T-helper 9 cell (primary cell): ENCODE measurements at places on chromosomes 5 and 9.

- no peak for DNase-seq
Observed at GRCh38 chr5:65022932-65023331, 254.2 kb downstream of the CWC27 start.

DNA sequence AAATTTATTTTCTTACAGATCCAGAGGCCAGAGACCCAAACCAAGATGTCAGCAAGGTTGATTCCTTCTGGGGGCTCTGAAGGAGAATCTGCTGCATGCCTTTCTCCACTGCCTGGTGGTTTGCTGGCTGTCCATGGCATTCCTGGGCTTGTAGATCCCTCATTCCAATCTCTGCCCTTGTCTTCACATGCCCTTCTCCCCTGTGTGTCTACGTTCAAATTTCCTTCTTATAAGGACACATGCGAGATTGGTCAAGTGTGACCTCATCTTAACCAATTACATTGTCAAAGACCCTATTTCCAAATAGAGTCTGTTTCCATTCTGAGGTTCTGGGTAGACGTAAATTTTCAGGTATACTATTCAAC is 84.5 kb upstream of the RAI14 start:
- DNase-seq: no peak

DNA sequence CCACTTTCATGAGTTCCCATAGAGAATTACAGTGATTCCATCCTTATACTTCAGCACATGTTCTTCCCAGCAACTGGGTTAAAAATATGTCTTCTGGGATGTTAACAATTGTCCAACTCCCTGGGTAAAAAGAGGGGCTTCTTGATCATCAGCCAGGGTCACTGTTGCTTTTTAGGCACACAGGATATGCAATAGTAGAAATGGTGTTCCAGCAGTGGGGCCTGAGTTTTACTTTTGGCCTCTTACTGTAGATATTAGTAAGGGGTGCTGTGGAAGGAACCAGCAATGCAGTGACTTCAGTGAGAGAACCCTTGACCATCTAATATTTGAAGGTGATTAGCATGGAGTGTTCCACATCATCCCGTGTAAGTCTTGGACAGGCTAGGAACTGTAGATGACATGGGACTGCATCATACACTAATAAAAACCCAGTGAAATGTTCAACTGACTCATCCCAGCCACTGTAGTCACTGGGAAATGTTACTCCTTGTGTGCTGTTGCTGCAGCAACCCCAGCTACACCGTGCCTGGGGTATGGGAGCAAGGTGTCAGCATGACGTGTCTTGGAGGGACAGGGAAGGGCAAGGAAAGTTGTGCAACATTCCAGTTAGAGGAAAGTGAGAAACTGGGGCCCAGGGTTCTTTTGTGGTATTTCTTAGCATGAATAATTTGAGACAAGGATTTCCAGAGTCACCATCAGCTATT is 610.9 kb downstream of the RAB3C start:
- no peak for DNase-seq

DNA sequence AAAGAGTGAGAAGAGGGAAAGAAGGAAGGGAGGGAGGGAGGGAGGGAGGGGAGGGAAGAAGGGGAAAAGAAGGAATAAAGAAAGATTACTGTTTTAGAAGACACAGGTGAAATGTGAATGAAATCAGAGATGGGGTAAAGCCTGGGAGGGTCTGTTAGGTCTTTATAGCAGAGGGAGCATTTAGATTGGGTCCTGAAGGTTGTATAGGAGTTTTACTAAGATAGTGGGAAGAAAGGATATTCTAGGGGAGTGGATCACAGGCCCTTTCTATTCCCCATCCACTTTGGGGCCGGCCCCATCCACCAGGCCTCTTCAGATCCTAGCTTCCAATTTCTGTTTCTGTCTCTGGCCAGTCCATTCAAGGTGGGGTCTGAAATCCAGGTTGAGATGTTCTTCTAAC is 35.5 kb downstream of the C9orf50 start:
- DNase-seq: no peak

GRCh38 chr5:143130613-143131305 is 272.7 kb downstream of the NR3C1 start:
- DNase-seq: no peak

DNA sequence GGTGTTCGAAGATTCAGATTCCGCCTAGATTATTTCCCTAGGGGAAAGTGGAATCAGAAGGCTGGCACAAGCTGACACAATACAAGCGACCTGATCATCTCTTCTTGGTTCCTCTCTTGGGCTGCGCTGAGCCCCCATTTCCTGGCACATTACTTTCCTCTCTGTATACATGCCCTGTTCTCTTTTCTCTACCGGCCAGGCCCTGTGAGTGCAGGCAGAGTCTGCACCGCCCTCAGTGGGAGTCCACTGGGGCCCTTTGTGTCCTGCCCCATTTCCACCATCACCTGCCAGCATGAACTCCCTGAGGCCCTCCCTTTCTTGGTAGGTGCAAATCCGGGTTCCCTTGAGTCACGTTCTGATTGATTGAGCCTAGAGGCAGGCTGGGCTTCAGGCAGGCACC is 287.9 kb downstream of the MSX2 start:
- no peak for DNase-seq

DNA sequence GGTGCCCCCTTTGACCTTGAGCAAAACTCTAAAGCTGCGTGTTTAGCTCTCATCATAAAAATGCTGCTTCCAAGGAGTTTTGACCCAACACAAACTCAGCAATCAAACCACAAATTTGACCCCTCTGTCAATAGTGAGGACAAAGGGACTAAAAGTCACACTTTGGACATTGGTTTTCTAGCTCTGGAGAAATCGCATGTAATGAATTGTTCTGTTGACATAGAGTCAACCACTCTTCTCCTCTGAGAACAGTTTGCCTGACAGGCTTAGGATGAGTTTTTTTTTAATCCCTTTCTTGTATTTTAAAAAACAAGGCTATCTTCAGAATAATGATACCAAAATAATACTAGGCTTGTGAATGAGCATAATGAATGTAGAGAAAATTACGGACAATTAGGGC is 61.1 kb upstream of the MAN2A1 start:
- no peak for DNase-seq

- DNase-seq: peak; percentile 16
Observed at GRCh38 chr9:99118782-99119466, 14.0 kb downstream of the TGFBR1 start.

DNA sequence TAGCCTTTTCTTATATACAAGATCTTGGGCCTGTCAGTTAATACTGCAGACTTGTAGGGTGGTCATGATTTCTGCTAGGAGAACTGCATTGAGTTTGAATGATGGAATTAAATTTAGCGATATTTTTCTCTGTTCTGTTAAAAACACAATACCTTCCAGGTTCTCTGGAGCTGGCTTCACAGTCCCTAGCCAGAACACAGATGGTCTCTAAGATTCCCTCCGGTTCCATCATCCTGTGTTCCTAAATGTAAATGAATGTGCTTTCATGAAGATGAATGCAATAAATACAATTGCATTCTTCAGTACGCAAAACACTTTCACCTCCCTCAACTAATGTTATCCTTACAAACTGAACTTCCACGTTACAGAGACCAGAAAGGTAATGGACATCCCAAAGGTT is 264.9 kb downstream of the ASTN2 start:
- DNase-seq: no peak

DNA sequence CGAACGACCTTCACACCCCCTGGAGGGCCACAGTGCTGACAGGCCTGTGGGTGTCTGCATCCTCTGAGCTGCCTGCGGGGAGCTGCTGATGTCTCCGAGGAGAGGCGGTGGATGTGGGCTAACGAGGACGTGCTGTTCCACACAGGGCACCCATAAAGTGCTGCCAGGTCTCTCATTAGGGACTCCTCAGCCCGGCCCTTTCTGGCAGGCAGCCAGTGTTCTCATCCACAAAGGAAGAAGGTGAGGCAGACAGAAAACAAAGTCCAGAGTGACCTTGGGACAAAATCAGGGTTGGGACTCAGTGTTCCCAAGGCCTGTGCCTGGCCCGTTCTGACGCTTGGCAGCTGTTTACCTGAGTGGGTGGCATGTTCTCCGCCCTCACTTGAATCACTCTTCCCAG is 29.3 kb downstream of the CARTPT start:
- DNase-seq: no peak

DNA sequence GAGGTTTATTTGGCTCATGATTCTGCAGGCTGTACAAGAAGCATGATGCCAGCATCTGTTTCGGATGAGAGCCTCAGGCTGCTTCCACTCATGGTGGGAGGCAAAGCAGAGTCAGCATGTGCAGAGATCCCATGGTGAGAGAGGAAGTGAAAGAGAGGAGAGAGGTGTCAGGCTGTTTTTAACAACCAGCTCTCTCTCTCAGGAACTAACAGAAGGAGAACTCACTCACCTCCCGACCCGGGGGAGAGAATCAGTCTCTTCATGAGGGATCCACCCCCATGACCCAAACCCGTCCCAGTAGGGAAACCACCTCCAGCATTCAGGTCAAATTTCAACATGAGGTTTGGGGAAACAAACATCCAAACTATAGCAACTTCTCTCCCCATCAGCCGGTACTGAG is 187.7 kb downstream of the ENC1 start:
- no peak for DNase-seq

- no peak for DNase-seq
Observed at GRCh38 chr9:10235376-10235775, 377.4 kb downstream of the PTPRD start.

DNA sequence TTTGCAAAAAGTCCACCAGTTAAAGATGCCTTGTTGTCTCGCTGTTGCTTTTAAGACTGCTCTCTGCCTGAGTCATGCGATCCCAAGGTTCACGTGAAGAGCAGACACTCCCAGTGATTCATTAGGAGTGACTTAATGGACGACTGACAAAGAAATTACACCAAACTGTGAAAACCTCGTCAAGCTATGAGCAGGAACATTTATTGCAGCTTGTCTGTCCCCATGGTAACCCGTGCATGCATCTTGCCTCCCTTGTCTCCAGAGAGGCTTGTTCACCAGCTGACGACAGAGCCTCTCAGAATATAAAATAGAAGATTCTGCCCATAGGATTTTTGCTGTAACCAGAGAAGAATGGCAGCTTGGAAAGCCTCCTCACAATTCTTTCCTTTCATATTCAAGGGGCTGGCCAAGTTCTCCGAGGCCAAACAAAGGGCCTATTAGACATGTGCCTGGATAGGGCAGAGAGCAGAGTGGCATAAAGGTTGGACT is 352.7 kb downstream of the SPOCK1 start:
- no peak for DNase-seq

DNA sequence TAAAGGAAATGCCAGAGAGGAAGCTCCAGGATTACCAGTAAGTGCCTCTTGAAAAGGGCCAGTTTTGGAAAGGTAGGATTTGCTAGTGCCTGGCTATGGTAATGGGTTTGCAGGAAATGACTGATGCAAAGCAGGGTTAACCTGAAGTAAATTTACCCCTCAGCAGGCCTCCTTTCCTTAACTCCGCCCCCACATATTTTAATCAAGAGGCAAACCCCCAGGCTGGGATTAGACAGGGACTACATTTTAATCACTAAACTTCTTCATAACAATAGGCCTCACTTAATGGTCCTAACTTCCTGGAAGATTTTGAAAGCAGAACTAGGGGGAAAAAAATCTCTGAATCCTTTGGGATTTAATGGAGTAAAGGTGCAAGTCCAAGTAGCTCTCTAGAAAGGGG is 10.2 kb upstream of the SLC1A3 start:
- no peak for DNase-seq

DNA sequence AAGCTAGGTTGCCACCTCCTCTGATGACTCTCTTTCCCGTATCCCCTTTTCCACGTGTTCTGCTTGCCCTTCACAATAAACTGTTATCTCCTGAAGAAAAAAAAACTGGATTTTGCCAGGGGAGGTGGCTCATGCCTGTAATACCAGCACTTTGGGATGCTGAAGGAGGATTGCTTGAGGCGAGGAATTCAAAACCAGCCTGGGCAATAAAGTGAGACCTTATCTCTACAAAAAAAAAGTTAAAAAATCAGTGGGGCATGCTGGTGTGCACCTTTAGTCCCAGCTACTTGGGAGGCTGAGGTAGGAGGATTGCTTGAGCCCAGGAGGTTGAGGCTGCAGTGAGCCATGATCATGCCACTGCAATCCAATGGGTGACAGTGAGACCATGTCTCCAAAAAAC is 81.7 kb upstream of the IL6ST start:
- DNase-seq: no peak

- peak; percentile 39 for DNase-seq
Observed at GRCh38 chr5:176609724-176610434, at the start of gene GPRIN1. TSS of gene GPRIN1 (minus strand) at chr5:176610156. CDS start at chr5:176599834, 10,322 bp downstream.

DNA sequence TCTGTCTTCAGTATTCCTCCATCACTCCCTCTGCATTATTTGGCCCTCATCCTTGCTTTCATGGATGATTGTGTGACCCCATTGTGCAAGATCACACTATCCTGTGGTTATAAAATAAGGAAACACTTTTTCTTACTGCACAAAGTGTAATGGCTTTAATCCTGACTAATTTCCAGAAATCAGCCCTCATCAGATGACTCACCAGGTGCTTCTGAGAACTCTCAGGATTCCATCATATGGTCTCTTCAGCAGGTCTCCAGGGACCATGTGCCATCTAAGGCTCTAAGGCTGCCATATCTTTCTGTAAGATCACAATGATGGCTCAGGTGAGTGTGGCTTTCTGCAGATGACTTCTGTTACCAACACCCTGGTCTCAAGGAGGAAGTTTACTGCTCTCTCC is 27.3 kb upstream of the FER start:
- DNase-seq: no peak

- no peak for DNase-seq
Observed at GRCh38 chr9:23779220-23779619, 46.8 kb downstream of the ELAVL2 start.

DNA sequence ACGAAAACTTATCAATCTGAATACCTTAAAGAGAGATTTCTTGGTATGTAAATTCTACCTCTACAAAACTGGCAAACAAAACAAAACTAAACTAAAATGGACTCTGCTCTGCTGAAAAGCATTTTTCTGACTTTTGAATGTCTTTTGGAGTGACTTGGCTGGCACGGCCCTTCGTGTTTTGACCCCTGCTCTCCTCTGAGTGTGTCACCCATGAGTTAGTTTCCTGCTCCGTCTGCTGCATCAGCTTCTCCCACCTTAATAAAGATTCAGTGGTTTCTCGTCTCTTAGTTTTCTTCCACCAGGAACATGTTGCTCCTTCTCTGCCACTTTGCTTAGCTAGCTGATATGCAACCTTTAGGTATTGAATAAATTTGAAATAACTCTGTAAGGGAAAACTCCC is 1084.0 kb upstream of the CDH18 start:
- no peak for DNase-seq

- DNase-seq: no peak
Observed at GRCh38 chr5:104095527-104095926, 532.9 kb upstream of the NUDT12 start.

GRCh38 chr5:40378396-40379177 is 301.1 kb upstream of the PTGER4 start:
- DNase-seq: no peak

GRCh38 chr9:32969270-32969669 is 32.2 kb downstream of the APTX start:
- no peak for DNase-seq

- no peak for DNase-seq
Observed at GRCh38 chr5:10913841-10914240, 152.8 kb upstream of the DAP start.
